Upper lobe of right lung (tissue), 1 donor: ENCODE measurements at places on chromosomes 12 and 14.

DNA sequence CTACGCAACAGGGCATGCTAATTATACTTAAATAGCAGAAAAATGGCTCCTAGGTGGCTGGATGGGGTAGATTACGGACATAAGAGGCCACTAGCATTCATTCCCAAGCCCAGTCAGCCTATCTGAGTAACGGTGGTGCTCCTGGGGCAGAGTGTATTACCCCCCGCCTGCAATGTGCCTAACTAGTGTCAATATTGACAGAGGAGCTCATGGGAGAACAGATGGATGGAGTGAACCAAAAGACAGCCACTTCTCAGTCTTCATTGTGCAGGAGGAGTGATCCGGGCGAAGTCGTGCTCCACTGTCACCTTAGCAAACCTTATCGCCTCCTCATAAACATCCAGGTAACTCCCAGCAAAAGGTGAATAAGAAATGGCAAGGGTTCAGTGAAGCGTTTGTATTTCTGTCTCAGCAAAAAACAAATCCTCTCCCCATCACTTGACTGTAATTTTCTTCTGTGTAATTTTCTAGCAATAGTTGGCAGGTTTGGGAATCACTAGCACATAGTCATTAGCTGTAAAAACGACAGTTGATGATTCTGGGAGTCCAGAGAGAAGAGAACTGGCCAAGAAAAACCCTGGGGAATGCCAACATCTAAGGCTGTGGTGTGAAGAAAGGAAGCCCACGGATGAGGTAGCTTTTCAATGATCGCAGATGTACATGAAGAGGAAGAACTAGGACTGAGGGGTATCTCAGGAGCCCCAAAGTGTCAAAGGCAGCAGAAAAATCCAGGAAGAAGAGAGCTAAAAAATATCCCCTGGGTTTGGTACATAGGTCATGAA lies 126.6 kb upstream of the BCL2L14 start:
- no peak overlapping the region for H3K4me3 ChIP-seq
- H3K27ac ChIP-seq: no peak overlapping the region
- no peak for DNase-seq
- no peaks in the 10 kb centered on the region for H3K27me3 ChIP-seq
- no peaks in the 10 kb centered on the region for H3K4me1 ChIP-seq
- H3K36me3 ChIP-seq: no peaks in the 10 kb centered on the region

DNA sequence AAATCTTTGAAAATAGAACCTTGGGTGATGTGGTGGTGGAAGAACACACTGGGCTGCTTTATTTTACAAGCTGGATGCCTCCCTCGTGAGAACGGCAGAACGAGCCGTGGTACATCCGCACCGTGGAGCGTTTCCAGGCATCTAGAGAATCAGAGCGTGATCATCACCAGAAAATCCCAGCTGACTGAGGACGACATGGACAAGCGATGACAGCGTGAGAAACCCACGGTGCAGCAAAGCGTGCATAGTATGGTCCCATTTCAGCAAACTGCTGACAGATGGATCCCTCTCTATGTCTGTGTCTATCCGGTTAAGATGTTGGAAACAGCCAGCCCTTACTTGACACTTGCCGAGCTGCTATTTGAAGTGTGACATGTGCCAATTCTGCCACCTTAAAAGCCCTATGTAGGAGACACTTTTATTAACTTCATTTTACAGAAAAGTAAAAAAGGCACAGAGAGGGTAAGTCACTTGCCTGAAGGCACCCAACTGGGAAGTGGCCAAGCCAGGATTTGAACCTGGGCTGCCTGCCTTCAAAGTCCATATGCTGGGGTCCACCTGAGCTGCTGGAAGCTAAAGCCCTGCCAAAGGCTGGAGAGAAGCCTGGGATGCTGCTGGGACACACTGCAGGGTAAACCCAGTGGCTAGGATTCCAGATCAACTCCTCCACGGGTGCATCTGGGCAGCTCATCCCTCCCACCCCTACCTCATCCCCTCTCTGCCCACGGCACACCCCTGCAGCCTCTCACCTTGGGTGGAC lies 14.9 kb downstream of the SCARB1 start:
- H3K27me3 ChIP-seq: no peaks in the 10 kb centered on the region
- DNase-seq: no peak
- no peak overlapping the region for H3K4me3 ChIP-seq
- H3K27ac ChIP-seq: no peak overlapping the region
- H3K36me3 ChIP-seq: no peaks in the 10 kb centered on the region
- H3K4me1 ChIP-seq: peaks cover 21% of the 10 kb centered on the region

- no peaks in the 10 kb centered on the region for H3K4me1 ChIP-seq
- DNase-seq: no peak
- H3K36me3 ChIP-seq: no peaks in the 10 kb centered on the region
- H3K27ac ChIP-seq: no peak overlapping the region
- H3K4me3 ChIP-seq: no peak overlapping the region
Measured at GRCh38 chr12:70043490-70044138, 199.6 kb upstream of the CNOT2 start.

GRCh38 chr14:39243831-39244230 lies 10.1 kb downstream of the MIA2 start:
- H3K27me3 ChIP-seq: no peaks in the 10 kb centered on the region
- no peak for DNase-seq
- no peaks in the 10 kb centered on the region for H3K36me3 ChIP-seq

- no peaks in the 10 kb centered on the region for H3K27me3 ChIP-seq
- no peak for DNase-seq
- H3K27ac ChIP-seq: no peak overlapping the region
- no peak overlapping the region for H3K4me3 ChIP-seq
- no peaks in the 10 kb centered on the region for H3K4me1 ChIP-seq
Measured at GRCh38 chr14:41350476-41350875, 256.2 kb upstream of the LRFN5 start.

DNA sequence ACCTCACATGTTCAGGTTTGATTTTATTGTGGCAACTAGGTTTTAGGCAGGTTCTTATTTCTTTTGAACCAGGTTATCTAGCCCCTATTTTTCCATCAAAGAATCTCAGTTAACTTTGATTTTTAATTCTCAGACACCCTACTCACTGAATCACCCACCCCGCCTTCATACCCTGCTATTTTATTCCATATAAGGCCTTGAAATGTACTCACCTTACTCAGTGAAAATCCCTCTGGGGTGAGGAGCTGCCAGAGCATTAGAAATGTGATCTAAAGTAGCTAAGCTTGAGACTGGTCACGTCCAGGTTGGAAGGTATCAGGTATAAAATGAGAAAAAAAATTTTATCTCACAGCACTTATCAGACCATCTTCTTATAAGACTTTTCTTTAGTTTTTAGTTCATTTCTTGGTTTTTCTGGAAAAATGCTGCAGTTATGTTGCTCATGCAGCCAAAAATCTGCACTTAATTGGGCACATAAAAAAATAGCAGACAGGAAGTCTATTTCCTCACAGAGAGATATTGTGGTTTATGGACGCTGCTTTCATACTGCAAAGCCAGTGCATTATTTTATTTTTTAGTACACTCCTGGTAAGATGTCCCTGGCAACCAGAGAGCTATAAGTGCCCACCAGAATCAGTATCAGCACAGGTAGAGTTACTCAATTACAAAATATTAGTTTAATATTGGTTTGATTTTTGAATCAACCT lies 101.5 kb upstream of the CCDC91 start:
- H3K27me3 ChIP-seq: no peaks in the 10 kb centered on the region
- DNase-seq: no peak
- H3K27ac ChIP-seq: no peak overlapping the region
- no peak overlapping the region for H3K4me3 ChIP-seq
- no peaks in the 10 kb centered on the region for H3K36me3 ChIP-seq

- no peaks in the 10 kb centered on the region for H3K27me3 ChIP-seq
- H3K4me3 ChIP-seq: no peak overlapping the region
- H3K36me3 ChIP-seq: no peaks in the 10 kb centered on the region
- H3K4me1 ChIP-seq: no peaks in the 10 kb centered on the region
Measured at GRCh38 chr14:97697772-97698171, 900.6 kb downstream of the VRK1 start.
